Adipocyte (in vitro differentiated cells): ENCODE measurements at places on chromosomes 2 and 18.

DNA sequence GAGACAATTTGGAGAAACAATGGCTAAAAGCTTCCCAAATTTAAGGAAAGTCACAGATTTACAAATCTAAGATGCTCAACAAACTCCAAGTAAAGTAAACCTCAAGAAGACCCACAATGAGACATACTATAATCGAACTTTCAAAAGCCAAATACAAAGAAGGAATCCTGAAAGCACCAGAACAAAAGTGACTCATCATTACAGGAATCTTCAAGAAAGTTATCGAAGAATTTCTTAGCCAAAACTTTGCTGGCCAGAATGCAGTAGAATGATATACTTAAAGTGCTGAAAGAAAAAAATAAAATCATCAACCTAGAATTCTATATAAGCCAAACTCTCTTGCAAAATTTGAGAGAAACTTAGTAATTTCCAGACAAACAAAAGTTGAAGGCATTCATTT lies 106.5 kb upstream of the TMEM200C start:
- peak; percentile 8 for DNase-seq

GRCh38 chr2:17934721-17935120 lies 56.3 kb downstream of the KCNS3 start:
- peak; percentile 74 for DNase-seq

DNA sequence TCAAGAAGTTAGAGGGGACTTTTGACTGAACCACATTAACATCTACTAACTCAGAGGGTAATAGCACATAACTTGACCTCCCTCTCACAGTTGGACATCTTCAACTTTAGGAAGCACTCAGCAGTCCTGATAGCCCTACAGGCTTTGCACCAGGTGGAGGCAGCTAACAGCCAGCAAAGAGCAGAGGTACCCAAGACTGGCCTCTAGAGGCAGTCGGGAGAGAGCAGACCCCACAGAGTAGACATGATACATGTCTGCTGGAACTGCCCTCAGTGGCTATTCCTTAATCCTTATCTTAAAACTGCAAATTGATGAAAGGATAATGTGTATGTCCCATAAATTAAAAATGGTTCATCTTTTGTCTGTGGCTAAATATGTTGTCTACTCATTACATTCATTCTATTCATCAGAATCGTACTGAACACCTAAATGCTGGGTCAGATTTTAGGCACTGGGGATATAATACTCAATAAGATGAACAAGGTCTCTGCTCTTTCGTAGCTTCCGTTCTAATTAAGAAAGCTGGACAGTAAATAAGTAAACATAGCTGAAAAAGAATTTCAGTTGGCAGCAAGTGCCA lies 49.8 kb downstream of the CAB39 start:
- peak; percentile 34 for DNase-seq

DNA sequence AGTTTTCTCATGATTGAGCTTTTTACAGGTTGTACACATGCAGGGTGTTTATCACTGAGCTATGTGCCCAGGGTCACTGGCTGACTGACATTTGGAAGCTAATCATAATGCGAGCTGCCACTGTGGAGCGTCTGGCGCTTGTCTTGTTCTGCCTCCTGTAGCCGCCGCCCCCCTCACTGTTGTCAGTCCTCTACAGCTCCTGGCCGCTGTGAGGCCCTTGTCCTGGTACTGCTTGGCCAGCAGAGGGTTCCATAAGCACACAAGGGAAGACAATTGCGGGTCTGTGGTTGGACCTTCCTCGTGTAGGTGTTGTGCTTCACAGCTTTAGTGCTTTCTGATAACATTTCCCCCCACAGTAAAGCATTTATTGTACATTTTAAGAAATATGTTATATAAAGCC lies 105.6 kb upstream of the LDLRAD4 start:
- peak; percentile 17 for DNase-seq

DNA sequence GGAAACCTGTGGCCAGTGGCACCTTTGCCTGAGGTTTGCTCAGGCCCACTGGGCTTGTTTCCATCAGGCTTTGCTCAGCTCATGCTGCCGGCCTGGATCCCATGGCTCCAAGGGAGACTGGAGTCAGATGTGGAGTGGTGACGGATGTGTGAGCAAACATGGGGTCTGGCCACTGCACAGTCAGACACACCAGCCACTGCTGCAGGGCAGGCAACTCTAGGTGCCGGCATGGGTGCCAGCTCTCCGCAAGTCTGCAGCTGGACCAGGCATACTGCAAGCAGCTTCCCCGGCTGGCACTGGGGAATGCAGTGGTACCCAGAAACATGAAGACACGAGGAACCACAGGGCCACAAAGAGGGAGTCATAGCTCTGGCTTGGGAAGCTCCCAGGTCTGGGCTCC lies 37.4 kb downstream of the TDRD15 start:
- no peak for DNase-seq

DNA sequence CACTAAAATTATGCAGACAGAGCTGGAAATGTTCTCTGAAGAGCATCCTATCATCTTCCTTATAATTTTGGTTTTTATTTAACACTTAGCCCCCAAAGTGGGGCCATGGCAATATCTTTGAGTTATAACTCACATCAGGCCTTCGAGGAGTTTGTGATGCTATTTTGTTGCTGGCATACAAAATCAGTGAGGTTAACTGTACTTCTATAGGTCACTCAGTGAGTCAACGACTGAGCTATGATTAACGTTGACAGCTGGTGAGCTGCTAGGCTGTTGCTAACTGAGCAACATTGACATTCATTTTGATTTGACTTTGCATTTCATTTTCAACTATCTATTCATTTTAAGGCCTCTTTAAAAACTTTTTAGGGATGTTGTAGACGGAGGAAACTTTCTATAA lies 50.0 kb downstream of the GPD2 start:
- DNase-seq: no peak

DNA sequence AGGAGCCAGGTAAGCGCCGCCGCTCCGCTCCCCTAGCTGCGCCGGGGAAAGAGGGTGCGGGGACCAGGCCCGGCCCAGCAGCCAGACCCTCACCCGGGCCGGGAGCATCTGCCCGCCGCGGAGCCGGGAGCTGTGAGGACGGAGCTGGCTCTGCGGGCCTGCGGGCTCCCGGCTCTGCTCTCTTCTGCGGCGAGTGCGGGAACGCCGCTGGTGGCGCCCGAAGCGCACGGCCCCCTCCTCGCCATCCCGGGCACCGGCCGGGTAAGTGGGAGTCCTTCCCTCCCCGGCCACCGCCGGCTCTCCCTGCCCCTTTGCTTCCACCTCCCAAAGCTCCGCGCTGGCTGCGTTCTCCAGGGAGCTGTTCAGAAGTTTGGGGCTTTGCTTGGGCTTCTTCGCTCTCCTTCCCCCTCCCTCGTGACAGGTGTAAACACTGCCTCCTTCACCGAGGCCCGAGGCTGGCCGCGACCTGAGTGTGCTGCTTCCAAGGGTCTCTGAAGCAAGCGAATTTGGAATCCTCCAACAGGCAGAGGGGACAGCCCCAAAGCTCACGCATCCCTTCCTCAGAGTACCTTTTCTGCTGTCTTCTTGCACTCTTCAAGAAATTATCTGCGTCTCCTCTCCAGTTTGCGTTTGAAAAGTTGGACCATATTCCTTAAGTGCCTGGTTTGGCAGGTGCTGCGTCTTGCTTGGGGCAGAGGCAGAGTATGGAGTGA lies 632 bp downstream of the AFTPH start:
- peak; percentile 61 for DNase-seq

DNA sequence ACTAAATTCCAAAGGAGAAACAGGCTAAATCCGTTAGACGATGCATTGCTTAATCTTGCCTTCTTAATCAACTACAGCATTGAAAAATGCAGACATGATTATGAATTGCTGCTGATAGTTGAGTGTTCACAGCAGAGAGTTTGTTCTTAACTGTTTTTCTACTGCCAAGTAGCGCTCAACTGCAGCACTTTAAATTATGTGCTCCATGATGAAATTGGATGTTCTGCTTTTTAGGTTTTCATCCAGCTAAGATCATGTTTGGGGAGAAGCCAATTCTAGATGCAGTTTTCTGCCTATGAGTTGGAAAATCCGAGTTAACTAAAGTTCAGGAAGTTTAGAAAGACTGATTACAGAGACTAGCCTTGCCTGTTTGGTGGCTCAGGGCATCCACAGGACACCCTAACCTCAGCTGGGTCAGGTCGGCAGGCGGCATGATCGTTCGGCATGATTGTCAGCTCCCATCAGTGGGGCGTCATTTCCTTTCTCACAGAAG lies 119.4 kb upstream of the PIEZO2 start:
- peak; percentile 79 for DNase-seq

DNA sequence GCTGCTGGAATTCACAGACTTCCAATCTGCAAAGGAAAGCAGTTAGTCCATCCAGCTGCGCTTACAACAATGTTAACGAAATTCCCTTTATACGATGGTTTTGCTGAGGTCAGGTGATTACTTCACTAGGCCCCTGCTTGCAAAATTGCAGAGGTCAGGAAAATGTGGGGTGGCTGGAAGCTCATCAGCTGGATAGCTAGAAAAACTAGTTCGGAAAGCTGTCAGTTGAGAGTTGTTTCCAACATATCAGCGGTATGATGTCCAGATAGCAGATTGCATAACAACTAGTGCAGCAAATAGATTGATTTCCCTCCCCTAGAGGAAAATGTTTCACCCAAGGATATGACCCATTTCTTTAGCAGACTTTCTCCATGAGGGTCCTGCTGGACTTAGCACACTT lies 2021.1 kb upstream of the CELF4 start:
- DNase-seq: no peak

DNA sequence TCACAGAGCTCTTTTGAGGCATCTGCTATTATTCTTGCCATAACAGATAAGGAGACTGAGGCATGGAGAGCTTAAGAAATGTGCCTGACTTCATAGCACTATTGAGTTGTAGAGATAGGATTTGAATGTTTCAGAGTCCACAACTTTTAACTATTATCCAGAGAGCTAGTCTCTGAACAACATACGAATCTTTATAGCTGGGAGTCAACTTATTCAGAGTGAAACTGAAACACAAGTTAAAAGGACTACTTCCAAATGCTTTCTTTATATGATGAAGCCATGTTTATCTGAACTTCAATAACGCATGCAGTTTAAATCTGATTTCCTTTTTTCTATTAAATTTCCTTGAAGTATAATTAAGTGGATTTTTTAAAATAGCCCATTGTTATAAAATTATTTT lies 268.8 kb downstream of the IKZF2 start:
- DNase-seq: no peak

- DNase-seq: peak; percentile 91
These were observed 143.6 kb upstream of the MAP3K20 start for GRCh38 chr2:172931918-172932520.

DNA sequence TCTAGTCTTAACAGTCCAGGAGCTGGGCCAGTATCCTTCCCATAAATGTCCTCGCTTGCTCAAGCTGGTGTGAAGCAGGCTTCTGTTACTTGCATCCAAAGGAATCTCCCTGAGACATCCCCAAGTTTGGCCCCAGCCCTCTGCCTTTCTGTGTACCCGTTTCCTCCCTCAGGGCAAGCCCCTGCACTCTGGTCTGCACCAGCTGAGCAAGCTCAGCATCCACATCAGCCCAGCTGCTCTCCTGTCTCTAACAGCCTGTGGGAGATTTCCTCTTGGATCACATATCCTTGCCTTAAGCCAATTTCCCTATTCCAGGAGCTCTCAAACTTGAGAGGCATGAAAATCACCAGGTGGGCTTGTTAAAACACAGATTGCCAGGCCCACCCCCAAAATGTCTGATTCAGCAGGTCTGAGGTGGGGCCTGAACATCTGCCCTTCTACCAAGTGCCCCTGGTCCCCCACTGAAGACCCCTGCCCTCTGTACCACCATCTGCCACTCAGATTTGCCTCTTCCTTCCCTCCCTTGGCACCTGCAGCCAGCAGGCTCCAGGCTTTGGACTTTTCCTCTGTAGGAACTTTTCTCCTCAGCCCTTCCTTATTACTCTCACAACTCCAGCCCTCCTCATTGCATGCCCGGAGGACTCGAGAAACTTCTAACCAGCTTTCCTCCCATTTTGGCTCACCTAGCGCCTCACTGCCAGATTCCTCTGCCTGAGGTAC lies 32.1 kb downstream of the REEP1 start:
- no peak for DNase-seq

DNA sequence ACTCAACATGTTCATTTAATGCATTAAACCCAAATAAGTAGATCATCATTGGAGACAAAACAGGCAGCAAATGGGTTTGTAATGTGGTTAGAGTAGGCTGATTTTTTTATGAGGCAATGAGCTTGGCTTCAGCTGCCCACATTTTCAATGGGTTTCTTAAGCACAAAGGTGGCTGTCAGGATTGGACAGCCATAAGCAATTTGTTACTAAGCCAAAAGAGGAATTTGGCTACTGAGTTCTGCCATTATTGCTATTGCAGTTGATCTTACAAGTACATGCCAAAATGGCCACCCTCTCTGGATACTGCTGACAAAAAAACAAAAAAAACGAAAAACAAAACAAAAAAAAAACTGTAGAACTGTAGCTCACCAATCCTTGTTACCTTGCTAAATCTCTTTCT lies 1348.0 kb upstream of the PIK3C3 start:
- no peak for DNase-seq

GRCh38 chr2:165870346-165870745 lies 76.3 kb upstream of the GALNT3 start:
- DNase-seq: no peak
